Endodermal cell (in vitro differentiated cells): ENCODE measurements at places on chromosomes 6 and 20. TPM values are rescaled to one million over a fixed set of nuclear protein-coding genes. Genes with fewer than 3 reads are reported as not detected.

The TAGAP gene
- total RNA-seq = 0.24 and 0.32 TPM in 2 replicates

The SLC24A3 gene
- 1.8 TPM in 2 replicates for total RNA-seq

The ZNF512B gene
- 24.8 and 26.8 TPM in 2 replicates for total RNA-seq

The COL21A1 gene
- total RNA-seq = 0.46 to 1.7 TPM (median 0.71 TPM) in 3 replicates

The MMP24 gene
- 5.9 and 6.1 TPM in 2 replicates for total RNA-seq

The DEFB113 gene
- total RNA-seq = not detected in 3 replicates

The MATN4 gene
- total RNA-seq = 0.18 and 0.20 TPM in 2 replicates

The BTNL2 gene
- total RNA-seq = not detected in 2 replicates

The BHLHE23 gene
- total RNA-seq = not detected in 3 replicates

The OR2H1 gene
- total RNA-seq = not detected in 3 replicates

The GRM1 gene
- total RNA-seq = 0.62 to 0.80 TPM (median 0.70 TPM) in 3 replicates

The LCA5 gene
- total RNA-seq = 5.2 and 6.4 TPM in 2 replicates

The TENT5A gene
- total RNA-seq = 7.8 to 9.7 TPM (median 8.6 TPM) in 3 replicates

The CD93 gene
- total RNA-seq = 0.02 and 0.04 TPM in 2 replicates

The CCN5 gene
- not detected in 3 replicates for total RNA-seq

The FERMT1 gene
- 2.5 to 5.3 TPM (median 4.1 TPM) in 3 replicates for total RNA-seq

The NRSN1 gene
- not detected in 3 replicates for total RNA-seq

The PDYN gene
- 0.52 to 0.71 TPM (median 0.65 TPM) in 3 replicates for total RNA-seq

The BACH2 gene
- 20.3 and 22.3 TPM in 2 replicates for total RNA-seq

The TOX2 gene
- 1.6 to 3.4 TPM (median 2.5 TPM) in 3 replicates for total RNA-seq

The HLA-DQB1 gene
- total RNA-seq = 1.5 to 4.4 TPM (median 2.2 TPM) in 3 replicates

The GSTA3 gene
- not detected in 3 replicates for total RNA-seq

The SOBP gene
- total RNA-seq = 1.9 to 2.5 TPM (median 1.9 TPM) in 3 replicates

The TSBP1 gene
- not detected in 3 replicates for total RNA-seq

The MICA gene
- total RNA-seq = 13.3 to 15.9 TPM (median 13.7 TPM) in 3 replicates

The PRRC2A gene
- total RNA-seq = 278 to 342 TPM (median 329 TPM) in 3 replicates

The GMPR gene
- 4.9 and 7.1 TPM in 2 replicates for total RNA-seq

The PNLDC1 gene
- total RNA-seq = not detected in 2 replicates

The KCNB1 gene
- total RNA-seq = 0.70 and 0.84 TPM in 2 replicates

The PRL gene
- total RNA-seq = not detected in 2 replicates
